ENCODE measurements at places on chromosomes 5 and 9.
A peak's percentile ranks its signal among the peaks of the same experiment; 100 is the strongest.

- DNase-seq: no peak
Measured at GRCh38 chr9:81906671-81907070, 21.6 kb upstream of the SPATA31D4 start.

DNA sequence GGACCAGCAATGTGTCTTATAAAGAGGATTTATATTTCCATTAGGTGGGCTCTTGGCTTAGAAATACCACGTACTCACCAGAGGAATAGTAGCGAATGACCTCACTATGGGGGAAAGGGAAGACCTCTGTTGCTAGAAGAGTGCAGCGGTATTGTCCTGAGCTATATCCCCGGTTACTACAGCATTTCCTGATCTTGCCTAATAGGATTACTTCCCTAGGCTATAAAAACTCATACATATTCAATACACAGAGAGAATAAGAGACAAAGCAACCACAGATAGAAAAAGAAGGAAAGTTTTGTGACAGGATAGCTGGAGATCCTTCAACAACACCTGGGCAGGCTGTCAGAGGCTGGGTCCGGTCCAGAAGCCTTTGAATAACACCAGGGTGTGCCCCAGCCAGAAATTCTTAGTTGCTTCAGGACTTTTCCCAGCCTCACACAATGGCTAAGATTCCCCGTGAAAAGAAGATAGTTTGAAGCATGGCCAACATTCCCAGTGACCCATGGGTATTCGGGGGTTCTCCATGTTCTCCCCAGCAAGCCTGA, 85.4 kb downstream of the TRIM36 start:
- no peak for DNase-seq

- DNase-seq: no peak
Measured at GRCh38 chr9:70030156-70030555, 13.5 kb upstream of the MAMDC2 start.

DNA sequence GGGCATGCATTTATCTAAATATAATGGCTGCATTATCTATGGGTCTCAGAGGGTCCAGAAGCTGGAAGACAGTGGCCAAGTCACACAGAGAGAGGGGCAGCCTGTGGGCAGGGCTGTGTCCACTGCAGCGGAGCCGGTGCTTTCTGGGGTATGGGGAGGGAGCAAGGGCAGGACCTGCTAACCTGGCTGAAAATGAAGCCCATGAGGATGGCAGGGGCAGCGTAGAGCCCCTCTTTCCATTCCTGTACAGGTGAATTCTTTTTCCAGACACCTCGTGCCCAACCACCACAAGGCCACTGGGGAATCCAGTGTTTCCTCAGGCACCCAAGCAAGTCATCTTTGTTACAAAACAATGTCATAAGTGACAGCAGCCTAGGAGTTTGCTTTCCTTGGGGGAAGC, 305.9 kb upstream of the IRX4 start:
- no peak for DNase-seq

- no peak for DNase-seq
Measured at GRCh38 chr9:124480621-124480981, 26.6 kb downstream of the NR5A1 start.

DNA sequence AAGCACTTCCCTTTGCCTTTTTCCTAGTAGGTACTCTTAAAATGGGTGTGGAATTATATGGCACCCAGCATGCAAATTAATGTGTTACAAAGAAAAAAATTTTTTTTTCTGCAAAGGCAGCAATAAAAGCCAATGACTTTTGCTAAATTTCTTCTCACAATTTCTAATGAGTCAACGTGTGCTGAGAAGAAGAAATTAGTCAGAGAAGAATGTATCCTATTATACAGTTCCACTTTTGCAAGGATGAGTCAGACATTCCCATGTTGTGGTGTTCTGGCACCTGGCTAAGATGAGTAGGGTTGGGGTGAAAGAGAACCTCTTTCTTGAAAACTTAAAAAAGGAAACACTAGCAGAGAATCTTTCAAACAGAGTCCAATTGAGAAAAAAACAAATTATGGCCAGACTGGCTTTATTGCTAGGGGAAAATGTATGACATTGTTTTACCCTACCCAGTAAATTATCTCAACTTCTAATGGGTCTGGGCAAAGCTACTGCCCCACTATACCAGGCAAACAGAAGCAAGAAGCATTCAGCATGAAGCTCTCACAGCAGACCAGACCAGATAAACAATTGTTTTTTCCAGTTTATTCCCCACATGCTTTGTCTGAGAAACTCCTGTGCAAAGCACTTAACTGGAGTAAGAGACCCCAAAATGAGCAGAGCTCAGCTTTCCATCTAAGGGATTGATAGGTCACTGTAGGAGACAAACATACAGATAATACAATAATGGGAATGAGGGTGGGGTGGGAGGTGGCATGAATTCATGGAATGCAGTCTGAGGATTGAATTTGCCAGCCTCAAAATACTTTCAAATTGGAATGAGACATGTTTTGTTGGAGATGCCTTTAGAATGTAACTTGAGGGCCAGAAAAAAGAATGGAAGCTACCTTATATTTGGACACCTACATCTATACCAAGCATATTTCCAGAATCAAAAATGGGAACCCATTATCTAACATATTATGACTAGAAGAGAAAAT, 220.8 kb upstream of the RFX3 start:
- DNase-seq: peak; percentile 18

- no peak for DNase-seq
Measured at GRCh38 chr5:73204332-73204731, 31.3 kb downstream of the TMEM174 start.

- DNase-seq: no peak
Measured at GRCh38 chr5:95086927-95087815, 197.7 kb downstream of the MCTP1 start.

GRCh38 chr5:155021842-155022241, 8.3 kb downstream of the KIF4B start:
- no peak for DNase-seq

DNA sequence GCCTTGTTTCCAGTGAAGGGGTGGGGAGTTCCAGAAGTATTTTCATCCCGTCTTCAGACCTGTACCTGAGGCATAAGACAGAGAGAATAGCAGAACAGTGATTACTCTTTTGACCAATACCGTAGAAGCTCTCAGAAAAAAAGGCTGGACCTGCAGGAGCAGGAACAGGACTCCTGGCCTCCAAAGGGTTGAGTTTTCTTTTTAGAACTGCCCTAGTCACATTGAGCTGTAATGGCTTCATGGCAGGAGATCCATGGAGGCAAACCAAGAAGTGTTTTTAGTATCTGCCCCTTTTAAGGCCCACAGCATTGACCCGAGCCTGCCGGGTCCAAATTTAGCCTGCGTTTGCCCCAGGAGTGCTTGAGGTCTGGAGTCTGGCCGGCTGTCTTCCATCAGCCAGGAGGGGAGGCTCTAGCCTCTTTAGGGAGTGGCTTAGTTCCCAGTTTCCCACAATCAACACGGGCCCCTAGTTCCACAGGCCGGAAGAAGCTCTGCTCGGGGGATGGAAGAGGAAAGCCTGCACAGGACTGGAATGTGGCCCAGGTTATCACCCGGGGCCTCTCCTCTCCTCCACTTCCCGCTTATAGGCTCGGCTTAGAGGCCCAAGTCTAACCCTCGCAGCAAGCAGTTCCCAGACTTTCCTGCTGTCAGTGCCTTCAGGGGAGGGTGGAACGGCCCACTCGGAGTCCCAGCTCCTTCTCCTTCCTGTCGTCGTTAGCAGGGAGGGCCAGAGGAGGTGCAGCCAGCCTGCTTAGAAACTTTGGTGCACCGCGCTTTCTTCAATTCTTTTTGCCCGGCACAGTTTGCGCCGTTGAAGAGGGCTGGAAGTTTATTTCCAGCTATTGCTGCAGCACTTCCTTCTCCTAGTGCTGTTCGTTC, 80.7 kb downstream of the C9orf152 start:
- no peak for DNase-seq

DNA sequence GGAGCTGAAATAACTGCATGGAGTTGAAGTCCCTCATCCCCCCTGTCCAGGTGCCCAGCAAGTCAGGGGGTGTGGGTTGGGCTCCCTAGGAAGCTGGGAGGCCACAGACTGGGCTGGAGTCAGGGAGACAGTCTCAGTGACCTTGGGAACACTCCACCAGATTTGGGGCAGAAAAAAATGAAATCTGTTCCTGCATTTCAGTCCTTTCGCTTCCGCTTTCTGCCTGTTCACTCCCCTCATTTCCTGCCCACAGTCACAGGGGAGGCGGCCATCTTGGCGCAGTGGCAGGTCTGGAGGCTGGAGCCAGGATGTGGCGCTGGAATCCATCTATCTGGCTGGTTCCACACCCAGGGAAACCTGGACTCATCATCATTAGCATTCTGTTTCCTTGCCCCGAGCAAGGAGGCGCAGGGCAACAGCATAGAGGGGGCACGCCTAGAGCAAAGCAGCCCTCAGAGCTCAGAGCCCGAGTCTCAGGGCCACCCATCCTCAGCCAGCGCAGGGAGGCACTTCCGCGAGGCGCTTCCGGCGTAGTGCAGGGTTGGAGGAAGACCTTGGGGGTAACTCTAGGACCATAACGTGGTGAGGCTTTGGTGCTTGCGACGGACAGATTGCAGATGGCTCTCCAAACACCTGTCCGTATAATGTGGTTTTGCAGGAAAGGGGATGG, 86.2 kb upstream of the HSPA9 start:
- no peak for DNase-seq

DNA sequence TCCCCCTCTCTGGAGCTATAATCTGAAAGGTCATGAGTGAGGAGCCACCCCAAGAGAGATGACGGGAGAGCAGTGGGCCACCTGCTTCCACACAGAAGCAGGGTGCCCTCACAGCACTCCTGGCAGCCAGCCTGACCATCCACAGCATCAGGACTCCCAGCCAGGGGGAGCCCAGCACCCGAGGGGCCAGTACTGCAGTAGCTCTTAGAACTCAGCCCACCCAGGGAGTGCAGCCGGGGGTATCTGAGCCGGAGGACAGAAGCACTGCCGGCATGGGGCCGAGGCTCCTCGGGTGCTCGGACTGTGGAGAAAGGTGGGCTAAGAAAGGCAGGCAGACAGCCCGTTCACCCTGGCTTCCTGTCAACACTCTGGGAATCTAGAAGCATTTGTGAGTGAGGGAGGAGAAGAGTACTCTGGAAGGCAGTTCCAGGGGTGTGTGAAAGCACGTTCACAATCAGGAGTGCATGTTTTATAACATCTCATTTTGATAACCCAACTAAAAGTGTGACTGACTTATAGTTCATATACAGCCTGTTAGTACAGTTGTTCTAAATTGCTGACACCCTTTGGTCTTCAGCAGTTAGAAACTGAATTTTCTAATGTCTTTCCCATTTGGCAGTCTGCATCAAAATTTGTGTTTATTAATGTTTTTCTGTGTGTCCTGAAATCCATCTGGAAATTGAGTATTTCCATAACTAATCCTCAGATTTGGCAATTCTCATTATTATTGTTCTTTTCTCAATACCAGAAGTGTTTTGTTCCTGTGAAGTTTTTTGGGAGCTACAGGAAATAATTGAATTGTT, 25.9 kb upstream of the ASPN start:
- DNase-seq: no peak

DNA sequence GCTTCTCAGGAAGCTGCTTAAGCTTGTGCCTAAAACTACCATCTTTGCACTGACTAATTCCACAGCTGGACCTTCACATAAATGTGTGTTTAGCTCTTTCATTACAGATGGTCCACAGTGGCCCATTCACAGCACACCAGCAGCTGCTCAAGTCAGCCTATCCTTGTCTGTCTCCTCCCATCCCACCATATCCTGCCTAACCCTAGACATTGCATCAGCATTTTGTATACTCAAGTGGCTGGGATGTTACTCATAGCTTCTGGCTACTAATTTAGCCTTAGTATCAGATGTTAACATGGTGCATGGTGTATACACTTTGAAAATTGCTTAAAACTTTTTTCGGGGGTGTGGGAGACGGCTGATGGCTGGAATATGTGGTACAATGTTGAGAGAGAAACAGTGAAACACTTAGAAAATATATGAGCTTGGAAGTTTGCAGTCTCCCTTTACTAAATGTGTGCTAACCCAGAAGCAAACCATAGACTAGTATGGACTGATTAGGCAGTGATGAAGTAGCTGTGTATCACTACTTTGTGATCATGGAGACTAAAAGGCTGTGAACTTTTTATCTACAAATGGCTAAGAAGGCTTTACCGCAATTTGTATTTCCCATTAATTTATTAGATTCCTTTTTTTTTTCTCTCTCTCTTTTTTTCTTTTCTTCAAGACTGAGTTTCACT, 83.1 kb downstream of the JMY start:
- no peak for DNase-seq

DNA sequence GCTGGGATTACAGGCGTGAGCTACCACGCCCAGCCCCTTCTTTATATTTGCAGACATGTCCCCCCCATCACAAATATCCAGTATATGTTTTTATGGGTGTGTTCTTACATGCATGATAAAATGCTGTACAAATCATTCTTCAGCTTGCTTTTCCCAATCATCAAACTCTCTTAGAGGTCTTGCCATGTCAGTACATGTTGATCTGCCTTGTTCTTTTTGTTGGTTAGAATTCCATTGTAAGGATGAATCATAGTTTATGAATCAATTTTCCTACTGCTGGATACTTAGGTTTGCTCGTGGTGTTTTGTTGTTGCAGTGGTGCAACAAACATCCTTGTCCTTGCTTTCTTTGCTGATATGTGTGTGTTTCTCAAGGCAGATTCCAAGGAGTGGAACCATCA, 79.9 kb upstream of the NEURL1B start:
- no peak for DNase-seq

GRCh38 chr9:13674926-13675637, 395.6 kb upstream of the MPDZ start:
- no peak for DNase-seq

DNA sequence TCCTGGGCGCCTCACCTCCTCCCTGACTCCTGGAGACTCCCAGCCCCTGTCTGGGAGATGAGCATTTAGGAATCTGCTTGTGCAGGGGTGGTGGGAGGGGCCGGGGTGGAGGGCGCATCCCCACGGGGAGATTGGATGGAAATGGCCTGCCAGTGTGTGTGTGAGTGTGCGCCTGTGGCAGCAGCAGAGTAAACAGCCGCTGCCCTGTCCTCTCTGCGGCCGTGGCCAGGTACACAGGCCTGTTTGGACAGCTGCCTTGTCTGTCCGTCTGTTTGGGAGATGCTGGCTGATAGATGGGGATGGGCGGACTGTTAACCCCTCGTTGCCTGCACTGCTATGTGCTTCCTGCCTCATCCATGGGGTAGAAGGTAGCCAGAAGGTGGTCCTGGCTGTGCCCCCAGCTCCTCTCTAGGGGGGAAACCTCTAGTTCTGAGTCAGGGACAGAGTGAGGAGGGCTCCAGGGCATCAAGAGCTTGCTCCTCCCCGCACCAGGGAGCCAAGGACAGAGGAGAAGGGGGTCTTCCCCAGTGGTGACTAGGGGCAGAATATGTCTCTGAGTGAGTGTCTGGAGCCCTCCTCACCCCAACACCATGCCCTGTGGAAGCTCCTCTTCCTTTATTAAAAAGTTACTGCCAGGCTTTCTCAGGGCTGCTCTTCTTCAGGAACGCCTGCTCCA, 60.1 kb downstream of the LMX1B start:
- DNase-seq: no peak

- DNase-seq: peak; percentile 37
Measured at GRCh38 chr5:141430332-141431113, at the start of gene PCDHGA12. TSS of gene PCDHGA12 (plus strand) at chr5:141430507. CDS start at chr5:141430760, 253 bp downstream.
